A172 (cell line): ENCODE measurements at places on chromosomes 12 and 14.

DNA sequence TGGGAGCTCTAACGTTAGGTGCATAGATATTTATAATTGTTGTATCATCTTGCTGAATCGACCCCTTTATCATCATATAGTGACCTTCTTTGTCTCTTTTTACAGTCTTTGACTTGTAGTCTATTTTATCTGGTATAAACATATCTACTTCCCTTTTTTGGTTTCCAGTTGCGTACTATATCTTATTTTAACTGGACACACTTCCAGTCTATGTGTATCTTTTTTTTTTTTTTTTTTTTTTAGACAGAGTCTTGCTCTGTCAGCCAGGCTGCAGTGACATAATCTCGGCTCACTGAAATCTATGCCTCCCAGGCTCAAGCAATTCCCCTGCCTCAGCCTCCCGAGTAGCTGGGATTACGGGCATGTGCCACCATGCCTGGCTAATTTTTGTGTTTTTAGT, 41.9 kb upstream of the ZFP36L1 start:
- DNase-seq, result no peak

DNA sequence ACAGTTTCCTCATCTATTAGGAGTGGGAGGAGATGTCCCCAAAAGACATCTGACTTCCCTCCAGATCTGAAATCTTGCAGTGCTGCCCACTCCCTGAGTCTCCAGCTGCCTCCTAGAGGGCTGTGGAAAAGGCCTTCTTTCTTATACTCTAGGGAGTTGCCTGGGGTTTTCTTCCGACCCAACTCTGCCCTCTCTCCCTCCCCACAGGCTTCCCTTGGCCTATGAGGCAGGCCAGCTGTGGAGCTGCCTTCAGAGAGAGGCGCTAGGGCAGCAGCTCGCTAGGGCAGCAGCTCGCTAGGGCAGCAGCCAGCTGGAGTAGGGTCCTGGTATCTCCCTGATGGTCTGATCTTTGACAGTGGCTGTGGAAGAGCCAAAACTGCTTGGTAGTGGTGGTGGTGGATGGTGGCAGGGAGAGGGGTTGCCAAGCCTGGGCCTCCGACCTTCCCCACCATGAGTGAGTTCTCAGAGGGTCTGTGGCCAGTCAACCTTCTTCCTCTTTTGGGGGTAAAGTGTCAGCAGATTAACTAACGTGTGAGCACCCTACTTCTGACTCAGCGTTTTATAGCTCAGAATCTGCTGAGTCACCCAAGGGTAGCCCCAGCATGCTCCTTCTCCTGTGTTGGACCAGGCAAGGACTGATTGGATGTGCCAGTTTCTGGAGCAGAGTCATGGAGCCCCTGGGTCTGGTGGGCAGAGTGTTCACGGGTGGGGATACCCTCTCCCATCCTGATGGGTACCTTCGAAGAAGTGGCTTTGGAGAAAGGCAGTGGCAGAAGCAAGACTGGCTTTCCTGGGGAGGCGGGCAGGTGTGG, 2.3 kb downstream of the SLC48A1 start:
- DNase-seq, result peak; percentile 32

- DNase-seq, result no peak
These were observed 402.5 kb downstream of the PCNX1 start for GRCh38 chr14:71309756-71310155.

- no peak for DNase-seq
These were observed 148.5 kb downstream of the PLCZ1 start for GRCh38 chr12:18589316-18589715.

GRCh38 chr12:115394496-115395220, 710.7 kb upstream of the TBX3 start:
- DNase-seq, result no peak

DNA sequence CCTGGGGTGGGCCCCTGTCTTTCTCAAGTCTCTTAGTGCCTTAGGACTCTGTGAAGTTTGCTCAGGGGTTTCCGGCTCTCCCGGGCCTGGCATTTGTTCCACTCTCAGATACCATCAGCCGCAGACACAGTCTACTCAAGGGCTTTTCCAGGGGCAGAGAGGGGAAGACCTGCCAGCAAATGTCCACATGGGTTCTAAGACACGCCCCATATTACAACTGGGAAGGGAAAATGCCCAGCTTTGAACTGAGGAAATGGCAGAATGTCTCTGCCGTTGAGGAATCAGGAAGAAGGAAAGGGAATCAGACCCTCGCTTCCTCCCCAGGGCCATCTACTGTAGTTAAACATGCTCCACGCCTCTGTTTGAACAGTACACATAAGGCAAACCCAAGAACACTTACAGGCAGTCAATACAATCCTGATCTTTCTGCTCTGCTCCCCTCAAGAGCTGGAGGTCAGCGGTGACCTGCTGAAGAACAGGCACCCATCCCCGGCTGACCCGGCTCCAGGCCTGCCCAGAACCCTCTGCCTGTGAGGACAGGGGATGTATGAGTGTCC, 7.9 kb downstream of the CCDC85C start:
- DNase-seq, result no peak

- no peak for DNase-seq
These were observed 8.6 kb upstream of the MSI1 start for GRCh38 chr12:120377611-120378010.
